ENCODE measurements at places on chromosomes 4 and X. TPM values are rescaled to one million over a fixed set of nuclear protein-coding genes. Genes with fewer than 3 reads are reported as not detected.

DNA sequence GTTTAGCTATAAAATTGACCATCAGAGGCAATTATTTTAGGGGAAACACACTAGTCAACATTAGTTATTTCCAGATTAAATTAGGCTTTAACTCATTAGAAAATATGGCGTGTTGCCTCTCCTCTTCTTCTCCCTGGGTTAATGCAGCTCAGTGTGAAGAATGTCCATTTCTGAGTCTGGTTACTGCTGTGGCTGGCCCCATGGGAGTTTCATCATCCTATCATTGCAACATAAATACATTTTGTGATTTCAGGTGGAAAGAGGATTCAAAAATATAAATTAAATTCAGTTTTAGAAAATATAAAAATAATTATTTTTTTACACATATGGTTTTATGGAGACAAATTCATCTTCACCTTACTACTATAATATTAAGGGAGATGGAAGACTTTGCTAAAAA, 288.5 kb upstream of the ARSJ start:
- no peak for DNase-seq

DNA sequence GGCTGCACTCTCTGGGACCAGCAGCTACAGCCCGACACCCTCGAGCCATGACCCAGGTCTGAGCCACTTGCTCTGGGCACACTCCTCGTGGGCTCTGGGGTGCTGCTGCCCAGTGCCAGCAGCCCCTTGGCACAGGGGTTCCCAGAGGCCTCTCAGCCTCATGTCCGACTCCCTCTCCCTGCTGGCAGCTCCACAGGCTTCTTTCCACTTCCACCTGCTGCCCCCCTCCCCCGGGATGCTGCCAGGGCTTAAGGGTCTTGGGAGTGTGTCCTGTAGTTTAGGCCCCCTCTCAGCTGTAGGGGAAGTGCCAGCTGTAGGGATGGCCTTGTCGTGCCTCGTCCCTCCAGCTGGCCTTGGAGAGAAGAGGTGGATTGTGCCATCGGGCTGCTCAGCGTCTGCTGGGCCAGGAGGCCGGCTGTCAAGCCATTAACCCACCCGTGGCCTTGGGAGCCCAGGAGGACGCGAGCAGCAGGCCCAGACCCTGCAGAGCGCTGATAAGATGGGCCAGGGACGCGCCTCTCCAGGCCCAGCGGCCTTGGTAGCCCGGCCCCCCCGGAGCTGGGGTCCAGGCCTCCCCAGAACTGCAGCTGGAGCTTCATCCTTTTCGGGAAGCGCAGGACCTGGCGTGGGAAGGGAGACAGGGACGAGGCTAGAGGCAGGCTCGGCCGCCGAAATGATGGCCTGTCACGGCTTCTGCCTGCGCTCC, 1.0 kb upstream of the USP27X start:
- DNase-seq: no peak

DNA sequence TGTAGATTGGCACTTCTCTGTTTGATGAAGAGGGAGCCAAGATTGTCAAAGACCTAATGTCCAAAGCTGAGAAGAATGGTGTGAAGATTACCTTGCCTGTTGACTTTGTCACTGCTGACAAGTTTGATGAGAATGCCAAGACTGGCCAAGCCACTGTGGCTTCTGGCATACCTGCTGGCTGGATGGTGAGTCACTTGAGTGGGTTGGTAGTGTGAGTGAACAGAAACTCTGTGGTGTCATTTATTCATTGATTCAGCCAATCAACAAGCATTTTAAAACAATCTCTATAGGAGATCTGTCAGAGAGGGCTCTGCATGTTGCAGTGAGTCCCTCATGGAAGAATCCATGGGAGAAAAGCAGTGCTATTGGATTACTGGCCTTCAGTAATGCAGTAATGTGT, 16.3 kb downstream of the TAF9B start:
- DNase-seq: no peak

DNA sequence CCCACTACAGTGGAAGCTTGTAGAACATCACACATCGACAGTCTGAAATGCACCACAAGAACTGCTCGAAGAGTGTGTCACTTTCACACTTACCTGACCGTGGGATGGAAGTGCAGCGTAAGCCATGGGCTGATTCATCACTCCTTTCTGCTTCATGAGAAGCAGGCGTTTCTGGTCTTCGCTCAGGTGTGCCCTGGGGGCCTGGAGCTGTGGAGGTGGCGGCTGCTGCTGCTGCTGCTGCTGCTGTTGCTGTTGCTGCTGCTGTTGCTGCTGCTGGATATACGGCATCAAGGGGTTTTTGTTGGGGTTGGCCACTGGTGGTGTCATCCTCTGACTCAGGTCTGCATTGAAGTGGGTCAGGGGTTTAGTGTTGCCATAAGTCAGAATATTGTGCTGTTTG, 223.6 kb downstream of the MGST2 start:
- no peak for DNase-seq

DNA sequence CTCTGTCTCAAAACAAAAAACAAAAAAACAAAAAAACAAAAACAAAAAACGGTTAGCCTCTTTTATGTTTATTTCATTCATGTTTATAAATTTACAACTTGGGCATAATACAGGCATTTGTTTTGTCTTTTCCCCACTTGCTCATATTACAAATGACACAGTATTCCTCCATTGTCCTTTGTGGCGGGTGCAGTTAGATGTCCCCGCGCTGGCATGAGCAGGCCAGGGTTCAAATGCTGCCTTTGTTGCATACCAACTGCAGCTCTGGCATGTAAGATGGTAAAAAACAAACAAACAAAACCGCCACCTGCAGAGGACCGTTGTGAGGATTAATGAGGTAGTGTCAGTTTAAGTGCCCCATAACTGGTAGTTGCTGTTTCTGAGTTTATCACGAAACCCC, 16.1 kb upstream of the HPF1 start:
- peak; percentile 47 for DNase-seq

- DNase-seq: peak; percentile 61
Measured at GRCh38 chr4:104064646-104065577, 345.1 kb upstream of the TACR3 start.

- DNase-seq: no peak
Measured at GRCh38 chrX:153339662-153340061, 5.7 kb downstream of the ZNF275 start.

- no peak for DNase-seq
Measured at GRCh38 chr4:82437285-82438005, 7.1 kb downstream of the ENOPH1 start.

The S100P gene
- 0.76 TPM for total RNA-seq

DNA sequence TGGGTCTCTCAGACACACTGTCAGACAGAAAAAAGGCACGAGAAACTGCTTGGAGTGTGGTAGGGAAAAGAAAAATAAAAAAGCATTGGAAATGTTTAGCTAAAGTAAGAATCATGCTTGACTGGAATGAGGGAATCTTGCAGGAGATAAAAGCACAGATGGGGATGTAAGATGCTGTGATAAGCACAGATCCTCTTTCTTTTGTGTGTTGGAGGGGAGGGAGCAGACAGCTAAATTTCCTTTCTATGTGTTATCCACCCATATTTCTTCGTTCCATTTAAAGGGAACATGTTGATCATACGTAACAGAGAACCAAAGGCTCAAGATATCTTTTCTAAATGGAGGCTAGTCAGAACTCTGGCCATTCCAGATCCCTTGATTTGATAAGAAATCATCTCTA, 614.0 kb upstream of the LCORL start:
- DNase-seq: no peak

The ZCCHC12 gene
- 27.5 TPM for total RNA-seq

- DNase-seq: no peak
Measured at GRCh38 chrX:18725310-18725943, 18.0 kb downstream of the PPEF1 start.

The HEPH gene
- total RNA-seq: 21.5 TPM

The ASMT gene
- 1.3 TPM for total RNA-seq

- DNase-seq: no peak
Measured at GRCh38 chr4:13367244-13367643, 116.9 kb downstream of the RAB28 start.

DNA sequence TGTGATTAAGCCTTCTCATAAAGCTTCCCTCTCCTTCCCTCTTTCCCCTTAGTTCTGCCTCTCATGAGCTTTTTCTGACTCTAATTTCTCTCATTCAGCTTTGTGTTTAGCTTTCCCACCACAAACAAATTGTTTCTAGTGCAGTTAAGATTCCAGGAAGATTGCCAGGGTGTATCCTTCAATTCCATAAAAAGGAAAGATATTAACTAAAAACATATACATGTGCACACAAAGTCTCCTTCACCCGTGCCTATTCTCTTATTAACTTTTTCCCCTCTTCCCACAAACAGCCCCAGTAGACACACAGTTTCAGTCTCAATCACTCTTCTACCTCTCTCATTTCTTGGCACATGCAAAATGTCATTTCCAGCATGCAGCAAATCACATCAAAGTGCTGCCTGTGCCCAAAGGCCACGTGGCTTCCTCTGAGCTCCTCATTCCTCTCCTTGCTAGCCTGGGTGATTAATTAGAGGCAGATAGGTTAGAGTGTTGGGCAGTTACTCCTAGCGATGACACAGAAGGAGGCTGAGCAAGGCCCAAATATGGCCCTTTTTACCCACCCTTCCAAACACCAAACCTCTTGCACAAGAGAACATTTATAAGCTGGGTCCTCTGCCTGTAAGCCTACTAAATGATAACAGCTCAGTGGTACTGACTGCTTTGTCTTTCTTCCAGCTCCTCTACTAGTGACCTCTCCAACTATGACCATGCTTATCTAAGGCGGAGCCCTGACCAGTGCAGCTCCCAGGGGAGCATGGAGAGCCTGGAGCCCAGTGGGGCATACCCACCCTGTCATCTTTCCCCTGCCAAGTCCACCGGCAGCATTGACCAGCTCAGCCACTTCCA, 159.6 kb downstream of the SOWAHB start:
- no peak for DNase-seq

DNA sequence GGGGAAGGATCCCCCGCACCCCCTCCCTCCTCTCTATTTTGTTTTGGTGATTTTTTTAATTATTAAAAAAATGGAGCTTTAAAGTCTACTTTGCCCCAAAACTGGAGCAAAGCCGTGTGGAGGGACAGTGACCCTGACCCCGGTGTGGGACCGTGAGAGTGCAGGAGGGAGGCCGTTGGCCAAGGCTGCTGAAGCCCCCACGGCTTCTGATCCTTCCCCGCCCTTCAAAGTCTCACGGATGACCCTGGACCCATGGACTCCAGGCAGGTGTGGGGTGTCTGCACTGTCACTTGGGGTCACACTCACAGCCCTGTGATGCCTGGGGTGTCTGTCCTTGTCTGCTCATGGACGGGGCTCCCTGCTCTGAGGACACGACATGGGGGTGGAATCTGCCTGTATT, 133.3 kb downstream of the CPZ start:
- no peak for DNase-seq

DNA sequence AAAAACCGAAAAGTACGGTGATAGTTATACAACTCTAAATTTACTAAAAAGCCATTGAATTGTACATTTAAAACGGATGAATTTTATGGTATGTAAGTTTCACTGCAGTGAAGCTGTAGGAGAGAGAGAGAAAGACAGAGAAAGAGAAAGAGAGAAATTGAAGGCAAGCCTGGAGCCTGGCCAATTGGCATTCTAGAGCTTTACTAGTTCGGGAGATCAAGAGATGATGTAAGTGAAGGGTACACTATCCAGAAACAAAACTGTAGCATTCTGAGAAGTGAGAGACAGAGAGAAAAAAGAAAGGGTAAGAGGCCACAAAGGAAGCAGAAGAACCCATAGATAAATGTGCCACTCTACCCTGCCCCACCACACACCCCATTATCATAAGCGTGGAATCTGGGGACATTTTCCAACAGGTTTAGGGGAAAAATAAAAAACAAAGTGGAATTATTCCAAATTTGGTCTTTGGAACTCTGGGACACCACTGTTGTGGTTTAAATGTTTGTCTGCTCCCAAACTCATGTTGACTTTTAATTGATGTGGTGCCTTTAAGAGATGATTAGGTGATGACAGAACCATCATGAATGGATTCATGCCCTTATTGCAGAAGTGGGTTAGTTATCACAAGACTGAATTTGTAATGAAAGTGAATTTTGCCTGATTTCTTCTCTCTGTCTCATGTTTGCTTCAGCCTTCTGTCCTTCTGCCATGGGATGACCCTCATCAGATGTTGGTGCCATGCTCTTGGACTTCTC, 123.0 kb upstream of the PLS3 start:
- DNase-seq: no peak
